Suppressor macrophage treated with lipopolysaccharide for 1 hour (primary cell): ENCODE measurements at places on chromosomes 3 and 15.

DNA sequence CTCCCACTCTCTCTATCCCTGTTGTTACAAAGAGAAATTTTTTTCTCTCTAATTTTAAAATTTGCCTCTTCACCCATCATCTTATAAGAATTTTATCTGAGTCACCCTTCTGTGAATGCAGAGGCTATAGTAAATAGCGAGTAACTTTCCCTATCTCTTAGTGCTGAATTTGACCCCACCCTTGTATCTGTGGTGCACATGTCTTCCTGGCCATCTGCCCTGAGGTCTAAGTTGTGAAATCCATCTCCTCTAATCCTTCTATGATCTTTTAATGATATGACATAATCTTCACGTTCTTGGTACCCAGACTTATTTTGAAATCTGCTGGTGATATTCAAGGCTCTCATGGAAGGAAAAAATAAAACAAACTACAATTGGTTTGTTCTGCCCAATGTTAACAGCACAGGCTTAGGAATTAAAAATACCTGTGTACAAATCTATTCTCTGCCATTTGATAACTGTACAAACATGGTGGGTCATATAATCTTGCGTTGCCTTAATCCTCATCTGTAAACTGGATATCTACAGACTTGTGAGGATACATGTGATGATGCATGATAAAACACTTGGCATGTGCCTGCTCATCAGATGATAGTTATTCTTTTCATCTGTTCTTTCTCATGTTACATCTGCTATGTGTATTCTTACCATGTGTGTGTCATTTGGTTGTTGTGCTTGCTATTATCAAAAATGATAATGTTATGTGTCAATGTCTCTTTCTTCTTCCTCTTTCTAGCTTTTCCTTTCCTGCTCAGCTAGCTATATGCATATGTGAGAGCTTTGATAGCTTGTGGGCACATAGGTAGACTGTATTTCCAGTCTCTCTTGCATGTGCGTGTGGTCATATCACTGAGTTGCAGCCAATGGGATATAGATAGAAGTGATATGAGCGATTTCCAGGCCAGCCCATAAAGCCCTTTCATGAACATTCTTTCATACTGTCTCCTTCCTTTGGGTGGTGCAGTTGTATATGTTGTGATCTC, 13.7 kb upstream of the CCR3 start:
- no peak for DNase-seq

DNA sequence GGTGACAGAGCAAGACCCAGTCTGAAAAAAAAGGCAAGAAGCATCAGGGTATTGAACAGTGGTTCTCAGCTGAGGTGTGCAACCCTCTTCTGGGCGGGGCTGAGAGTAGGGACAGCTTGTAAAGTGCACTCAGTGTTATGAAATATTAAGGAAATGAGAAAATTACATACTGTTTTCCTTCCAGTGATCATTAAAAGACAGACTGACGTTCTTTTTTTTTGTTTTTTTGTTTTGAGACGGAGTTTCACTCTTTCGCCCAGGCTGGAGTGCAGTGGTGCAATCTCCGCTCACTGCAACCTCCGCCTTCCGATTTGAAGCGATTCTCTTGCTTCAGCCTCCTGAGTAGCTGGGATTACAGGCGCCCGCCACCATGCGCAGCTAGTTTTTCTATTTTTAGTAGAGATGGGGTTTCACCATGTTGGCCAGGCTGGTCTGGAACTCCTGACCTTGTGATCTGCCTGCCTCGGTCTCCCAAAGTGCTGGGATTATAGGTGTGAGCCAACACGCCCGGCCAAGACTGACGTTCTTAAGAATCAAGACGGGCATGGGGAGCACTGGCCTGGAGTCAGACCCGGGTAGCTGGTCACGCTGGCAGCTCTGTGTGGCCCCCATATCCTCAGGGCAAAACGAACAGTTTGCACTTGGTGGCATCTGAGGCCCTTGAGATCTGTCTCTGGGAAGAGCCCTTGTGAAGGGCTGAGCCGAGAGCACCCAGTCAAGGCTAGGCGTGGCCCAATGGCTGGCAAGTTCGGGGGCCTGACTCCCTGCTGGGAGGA, 11.4 kb downstream of the MAN2A2 start:
- peak; percentile 61 for DNase-seq

DNA sequence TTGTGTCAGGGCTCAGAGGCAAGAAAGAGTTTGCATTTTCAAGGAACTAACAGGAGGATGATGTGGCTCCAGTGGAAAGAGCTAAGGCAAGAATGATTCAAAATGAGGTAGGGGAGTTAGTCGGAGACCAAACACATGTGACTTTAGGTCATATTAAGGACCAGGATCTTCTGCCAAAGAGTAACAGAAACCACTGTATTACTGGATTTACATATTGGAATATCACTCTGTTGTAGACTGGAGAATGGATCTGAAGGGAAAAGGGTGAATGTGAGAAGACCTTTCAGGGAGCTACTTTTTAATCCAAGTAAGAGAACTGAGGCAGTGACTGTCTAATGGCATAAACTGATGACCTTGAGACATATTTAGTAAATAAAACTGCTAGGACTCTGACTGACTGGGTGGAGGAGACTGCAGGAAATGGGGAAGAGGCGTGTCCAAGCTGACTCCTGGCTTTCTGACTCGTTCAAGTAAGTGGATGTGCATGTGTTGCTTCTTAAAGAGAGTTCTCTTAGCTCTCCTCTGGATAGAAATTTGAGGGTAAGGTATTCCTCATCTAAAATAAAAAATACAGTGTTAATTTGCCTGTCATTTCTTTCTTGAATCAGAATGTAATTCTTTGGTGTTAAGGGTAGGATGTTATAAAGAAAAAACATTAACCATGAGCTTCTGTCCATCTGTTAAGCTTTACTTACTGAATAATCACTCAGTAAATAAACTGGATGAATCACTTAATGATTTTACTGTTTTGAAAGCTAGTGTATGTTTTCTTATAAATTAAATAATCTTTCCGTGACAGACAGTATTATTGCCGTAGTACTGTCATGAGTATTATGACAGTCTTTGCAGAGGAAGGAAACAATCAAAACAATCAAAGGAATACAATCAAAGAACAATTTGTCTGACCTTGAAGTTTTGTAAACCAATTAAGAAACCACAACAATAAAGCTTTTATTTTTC, 58.3 kb upstream of the CFAP20DC start:
- peak; percentile 31 for DNase-seq

GRCh38 chr15:48059791-48060190, 61.0 kb upstream of the SLC24A5 start:
- DNase-seq, result no peak

- no peak for DNase-seq
Measured at GRCh38 chr15:56086566-56086965, 93.2 kb upstream of the NEDD4 start.

DNA sequence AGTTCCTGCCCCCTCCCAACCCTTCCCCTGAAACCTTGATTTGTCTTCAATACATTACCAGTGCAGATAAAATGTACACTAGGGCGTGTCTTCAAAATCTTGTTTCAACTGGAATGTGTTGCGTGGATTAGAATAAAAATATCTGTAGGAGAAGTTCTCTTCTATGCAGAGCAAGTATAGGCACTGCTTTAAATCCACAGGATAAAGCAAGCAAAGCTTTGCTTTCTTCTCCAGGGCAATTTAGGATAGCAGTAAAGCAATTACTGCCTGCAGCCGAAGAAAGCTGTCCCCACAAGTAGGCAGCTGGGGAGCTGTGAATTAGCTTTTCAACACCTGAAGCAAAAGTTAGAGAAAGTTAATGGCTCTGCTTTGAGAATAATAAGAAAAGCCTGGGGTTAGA, 329.7 kb upstream of the KCNMB2 start:
- DNase-seq, result no peak

GRCh38 chr3:38829404-38829803, 13.4 kb upstream of the SCN10A start:
- DNase-seq, result no peak

GRCh38 chr15:40342416-40343320, 1.9 kb upstream of the CCDC9B start:
- DNase-seq, result no peak

- DNase-seq, result no peak
Measured at GRCh38 chr3:135889443-135889842, 76.1 kb upstream of the PPP2R3A start.

DNA sequence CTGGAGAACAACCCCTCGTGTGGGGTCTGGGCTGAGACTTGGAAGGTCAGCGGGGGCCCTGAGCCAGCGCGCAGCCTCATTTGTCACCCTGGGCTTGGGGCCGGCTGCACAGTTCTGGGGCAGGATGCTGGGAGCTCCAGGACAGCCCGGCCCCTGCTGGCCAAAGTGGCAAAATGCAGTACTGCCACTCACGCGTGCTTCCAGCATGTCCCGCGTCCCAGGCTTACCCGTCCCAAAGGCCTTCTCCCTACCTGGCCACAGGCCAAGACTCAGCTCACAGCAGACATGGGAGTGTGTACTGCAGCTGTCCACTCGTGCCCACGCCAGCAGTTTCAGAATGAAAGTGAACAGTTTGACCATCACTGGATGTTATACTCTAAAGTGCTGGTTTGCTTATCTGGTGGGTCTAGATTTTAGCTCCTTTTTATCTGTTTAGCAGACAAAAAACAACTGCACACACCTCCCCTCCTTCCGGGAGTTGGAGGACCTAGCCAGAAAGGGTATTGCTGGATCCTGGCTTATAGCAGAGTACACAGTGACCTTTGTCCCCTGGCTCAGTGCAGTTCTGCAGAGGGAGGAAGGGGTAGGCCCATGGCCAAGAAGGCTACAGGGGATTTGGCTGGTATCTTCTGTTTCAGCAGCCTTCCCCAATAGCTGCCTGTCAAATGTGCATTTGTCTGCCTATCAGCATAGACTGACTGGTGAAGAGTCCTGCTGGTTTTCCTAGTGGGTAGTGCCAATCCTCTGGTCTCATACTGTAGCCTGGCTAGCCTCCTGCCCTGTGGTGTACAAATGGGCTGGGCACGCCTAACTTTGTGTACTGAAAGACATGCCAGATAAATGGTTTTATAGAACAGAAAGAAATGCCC, 23.2 kb upstream of the IP6K2 start:
- peak; percentile 77 for DNase-seq
